ENCODE measurements at places on chromosomes 2 and 18. TPM values are rescaled to one million over a fixed set of nuclear protein-coding genes. Genes with fewer than 3 reads are reported as not detected.

SP140 gene
- total RNA-seq: not detected

MERTK gene
- 37.3 TPM for total RNA-seq

SP5 gene
- total RNA-seq: not detected

GRCh38 chr2:144548088-144548487 is 28.2 kb upstream of the ZEB2 start:
- no peaks in the 10 kb centered on the region for H3K36me3 ChIP-seq
- H3K4me3 ChIP-seq: no peak overlapping the region
- no peak for DNase-seq
- H3K27ac ChIP-seq: no peak overlapping the region

DNA sequence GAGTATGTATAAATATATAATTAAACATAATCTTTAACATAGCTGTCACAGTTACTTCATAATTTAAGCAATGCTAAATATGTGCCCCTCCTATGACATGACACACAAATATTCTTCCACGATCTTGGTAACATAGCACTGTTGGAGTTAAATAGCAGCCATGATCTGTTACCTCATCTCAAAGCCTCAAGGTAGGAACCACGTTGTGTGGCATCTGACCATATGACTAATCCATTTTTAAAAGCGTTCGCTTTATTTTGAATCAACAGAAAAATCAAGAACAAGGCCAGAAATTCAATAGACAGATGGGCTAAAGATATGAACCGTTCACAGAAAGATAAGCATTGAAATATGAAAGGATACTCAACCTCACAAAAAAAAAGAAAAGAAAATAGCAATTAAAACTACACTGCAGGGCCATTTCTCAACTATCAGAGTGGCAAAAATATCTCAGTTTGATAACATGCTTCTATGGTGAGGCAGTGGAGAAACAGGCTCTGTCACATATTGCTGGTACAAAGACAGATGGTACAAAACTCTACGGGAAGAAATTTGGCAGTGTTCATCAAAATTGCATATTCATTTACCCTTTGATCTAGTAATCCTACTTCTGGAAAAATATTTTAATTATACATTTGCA is 105.9 kb downstream of the TMX3 start:
- H3K27ac ChIP-seq: no peak overlapping the region
- DNase-seq: no peak
- no peaks in the 10 kb centered on the region for H3K36me3 ChIP-seq

DNA sequence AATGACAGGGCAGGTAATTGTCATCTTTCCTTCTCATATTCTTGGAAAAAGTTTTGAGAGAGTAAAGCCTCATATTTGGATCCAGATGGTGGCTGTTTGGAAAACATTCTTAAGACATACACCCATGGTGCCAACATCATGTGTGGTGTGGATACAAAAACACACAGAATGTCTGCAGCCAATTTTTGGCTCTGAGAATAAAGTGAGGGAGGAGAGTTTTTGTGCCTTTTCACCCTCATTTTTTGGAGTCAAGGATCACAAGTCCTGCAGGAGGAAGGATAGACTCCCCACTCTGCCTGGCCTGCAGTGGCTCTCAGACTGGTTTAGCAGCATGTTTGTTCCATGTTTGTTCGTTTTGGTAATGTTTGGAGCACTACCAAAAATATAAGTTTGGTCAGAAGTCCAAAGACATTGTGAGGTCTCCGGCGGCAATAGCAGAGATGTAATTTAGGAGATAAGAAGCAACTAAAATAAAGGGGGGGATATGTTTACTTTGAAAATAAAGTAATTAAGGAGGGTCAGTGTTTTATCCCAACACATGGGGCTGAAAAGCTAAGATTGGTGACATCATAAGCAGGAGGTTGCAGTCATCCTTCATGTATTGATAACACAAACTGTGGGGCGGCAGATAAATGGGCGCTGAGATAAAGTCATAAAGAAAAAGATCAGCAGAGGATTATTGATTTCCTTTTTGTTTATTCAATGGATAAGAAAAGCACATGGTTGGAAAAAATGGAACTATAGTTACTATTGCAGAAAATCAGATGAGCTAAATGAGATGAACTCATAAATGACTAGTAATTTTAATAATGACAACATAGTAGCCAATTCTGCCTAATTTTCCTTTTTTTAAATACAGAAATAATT is 655 bp downstream of the NOSTRIN start:
- no peak overlapping the region for H3K4me3 ChIP-seq
- no peak for DNase-seq
- H3K36me3 ChIP-seq: no peaks in the 10 kb centered on the region
- H3K27ac ChIP-seq: no peak overlapping the region
- peaks cover 9% of the 10 kb centered on the region for H3K4me1 ChIP-seq

DNA sequence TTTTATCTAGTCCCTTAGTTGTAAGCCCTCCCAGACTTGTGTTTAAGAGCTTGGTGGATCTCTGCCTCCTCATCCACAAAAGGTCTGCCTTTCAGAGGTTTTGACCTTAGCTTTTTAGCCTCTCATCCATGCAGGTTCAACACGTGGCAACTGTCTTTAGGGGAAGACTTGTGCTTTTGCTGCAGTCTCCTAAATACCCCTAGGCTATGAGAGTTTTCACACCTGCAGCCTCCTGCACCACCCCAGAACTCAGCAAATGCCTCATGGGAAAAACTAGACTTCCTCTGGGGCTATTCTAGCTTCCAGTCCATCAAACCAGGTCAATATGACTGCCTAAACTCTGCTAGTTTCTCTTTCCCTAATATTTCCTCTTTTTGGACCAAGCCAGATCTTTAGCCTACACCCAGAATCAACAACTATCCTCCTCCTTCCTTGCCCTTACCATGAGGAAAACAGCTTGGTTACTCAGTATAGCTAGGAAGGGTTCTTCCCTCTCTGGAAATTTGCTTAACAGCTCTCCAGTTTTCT is 132.3 kb upstream of the RIOK3 start:
- no peak overlapping the region for H3K27ac ChIP-seq
- DNase-seq: no peak
- no peaks in the 10 kb centered on the region for H3K36me3 ChIP-seq
- no peak overlapping the region for H3K4me3 ChIP-seq

DNA sequence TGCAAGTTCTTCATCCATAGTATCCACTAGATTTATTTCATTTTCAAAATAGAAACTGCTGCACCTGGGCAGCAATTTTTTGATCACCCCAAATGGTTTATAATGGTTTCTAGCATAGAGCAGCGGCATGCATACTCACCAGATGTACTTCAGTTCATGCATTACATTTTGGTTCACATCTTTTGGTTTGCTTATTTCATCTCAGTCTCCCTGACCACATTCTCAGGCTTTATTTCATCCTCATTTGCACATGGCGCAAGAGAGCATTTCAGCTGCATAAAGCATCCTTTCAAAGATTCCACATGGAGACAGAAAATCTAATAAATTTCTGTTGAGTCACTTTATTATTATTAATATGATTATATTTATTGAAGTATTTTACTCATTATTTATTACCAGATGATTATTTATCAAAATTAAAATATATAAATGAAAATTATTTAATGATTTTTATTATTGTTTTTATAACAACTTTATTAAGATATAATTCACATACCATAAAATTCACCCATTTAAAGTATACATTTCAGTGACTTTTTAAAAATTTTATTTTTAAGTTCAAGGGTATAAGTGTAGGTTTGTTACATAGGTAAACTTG is 284.6 kb downstream of the TXNL1 start:
- no peaks in the 10 kb centered on the region for H3K36me3 ChIP-seq
- no peak overlapping the region for H3K4me3 ChIP-seq
- H3K27ac ChIP-seq: no peak overlapping the region

DNA sequence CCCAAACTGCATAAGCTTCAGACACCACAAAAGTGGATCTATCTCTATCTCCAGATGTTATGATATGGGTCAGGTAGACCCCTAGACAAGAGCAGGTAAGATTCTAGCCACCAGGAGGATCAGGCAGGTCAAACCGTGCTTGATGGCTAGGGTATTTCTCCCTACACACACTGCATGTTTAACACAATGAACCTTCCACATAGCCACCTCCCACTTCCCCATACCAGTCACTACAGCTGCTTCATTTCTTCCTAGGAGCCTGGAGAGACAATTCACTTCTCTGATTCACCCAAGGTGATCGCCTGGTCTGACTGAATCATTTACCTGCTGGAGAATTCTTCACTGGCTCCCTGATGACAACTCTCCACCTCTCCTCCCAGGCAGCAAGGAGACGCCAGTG is 66.0 kb upstream of the MYCN start:
- H3K27ac ChIP-seq: no peak overlapping the region
- no peak overlapping the region for H3K4me3 ChIP-seq
- no peaks in the 10 kb centered on the region for H3K27me3 ChIP-seq
- DNase-seq: no peak

GRCh38 chr2:162196638-162197037 is 44.6 kb upstream of the GCG start:
- no peak overlapping the region for H3K4me3 ChIP-seq
- no peak overlapping the region for H3K27ac ChIP-seq
- no peaks in the 10 kb centered on the region for H3K36me3 ChIP-seq
- no peak for DNase-seq
- no peaks in the 10 kb centered on the region for H3K4me1 ChIP-seq

DNA sequence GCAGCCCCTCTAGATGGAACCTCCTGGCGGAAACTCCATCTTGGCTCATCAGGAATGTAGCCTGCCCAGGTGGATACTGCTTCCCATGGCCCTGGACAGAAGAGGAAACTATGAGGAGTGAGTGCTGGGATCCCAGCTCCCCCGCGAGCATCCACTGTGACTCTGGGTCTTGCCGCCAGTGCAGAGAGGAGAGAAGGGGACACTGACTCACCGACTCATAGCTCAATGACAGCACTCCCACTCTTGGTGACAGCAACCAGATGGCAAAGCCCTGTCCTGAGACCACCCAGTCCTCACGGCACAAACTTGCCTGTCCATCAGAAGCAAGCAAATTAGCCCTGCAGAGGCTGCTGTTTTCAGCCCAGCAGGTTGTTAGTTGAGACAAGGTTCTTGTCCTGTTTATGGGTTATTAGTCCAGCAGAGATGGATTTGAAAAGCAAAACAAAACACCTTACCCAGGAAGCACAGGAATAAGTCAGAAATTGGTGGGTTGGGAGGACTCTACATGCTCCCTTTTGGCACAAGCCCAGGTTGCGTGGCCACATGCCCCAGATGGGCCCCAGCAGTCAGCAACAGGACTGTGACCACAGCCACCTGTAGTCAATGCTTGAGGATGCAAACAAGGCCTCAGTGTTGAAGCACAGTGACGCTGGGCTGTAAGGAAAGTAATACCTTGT is 111.5 kb upstream of the GLI2 start:
- H3K36me3 ChIP-seq: no peaks in the 10 kb centered on the region
- no peaks in the 10 kb centered on the region for H3K4me1 ChIP-seq
- H3K4me3 ChIP-seq: no peak overlapping the region

DNA sequence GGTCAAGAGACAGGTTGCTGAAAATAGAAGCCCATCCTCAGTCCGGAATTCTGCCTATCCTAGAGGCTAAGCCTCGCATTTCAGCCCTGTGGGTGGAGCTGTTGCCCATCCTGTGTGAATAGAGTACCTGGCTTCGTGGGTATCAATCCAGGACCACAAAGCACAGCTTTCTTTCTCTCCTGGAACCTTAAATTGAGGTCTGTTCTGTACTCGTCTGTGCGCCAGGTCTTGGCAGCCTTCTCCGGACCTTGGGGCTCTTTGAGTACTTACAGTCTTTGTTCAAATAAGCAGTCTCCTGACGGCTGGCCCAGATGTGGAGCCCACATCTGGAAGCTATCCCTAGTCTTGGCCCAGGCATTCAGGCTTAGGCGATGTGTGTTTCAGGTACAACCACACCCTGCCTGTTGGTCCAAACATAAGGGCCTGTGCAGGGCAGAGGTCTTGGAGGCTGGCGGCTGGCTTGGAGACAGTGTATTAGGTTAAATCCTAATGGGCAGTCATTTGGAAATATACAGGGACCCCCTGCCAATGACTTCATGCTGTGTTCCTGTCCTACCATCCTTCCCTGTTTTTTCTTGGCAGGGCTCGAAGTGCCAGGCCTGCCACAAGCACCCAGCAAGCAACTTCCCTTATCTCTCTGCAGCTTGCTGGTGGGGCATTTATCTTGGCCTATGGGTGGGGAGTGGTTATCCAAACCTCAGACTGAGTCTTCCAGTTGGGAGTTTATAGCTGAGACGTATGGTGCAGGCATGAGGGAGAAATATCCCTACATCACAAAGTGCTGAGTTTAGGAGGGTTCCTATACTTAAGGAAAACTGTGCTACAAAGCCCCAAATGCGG is 294.1 kb downstream of the BCL2 start:
- H3K27ac ChIP-seq: no peak overlapping the region
- H3K4me1 ChIP-seq: no peaks in the 10 kb centered on the region
- DNase-seq: no peak
- no peaks in the 10 kb centered on the region for H3K27me3 ChIP-seq

DNA sequence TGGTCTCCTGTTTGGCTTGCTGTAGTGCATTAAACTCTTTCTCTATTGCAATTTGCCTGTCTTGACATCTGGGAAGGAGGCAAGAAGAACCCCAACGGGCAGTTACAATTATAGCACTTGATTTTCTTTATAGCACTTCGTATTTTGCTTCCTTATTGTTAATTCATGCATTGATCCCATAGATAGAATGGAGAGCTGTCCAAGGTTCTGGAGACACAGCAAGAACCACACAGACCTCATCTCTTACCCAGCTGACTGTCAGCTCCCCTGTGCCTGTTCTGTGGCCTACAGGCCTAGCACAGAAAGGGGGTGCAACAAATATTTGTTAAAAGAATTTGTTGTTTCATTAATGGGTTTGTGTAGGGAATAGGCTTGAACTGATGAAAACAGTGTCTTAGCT is 194.3 kb downstream of the GALNT1 start:
- no peak overlapping the region for H3K27ac ChIP-seq
- peak; percentile 24 for DNase-seq

DNA sequence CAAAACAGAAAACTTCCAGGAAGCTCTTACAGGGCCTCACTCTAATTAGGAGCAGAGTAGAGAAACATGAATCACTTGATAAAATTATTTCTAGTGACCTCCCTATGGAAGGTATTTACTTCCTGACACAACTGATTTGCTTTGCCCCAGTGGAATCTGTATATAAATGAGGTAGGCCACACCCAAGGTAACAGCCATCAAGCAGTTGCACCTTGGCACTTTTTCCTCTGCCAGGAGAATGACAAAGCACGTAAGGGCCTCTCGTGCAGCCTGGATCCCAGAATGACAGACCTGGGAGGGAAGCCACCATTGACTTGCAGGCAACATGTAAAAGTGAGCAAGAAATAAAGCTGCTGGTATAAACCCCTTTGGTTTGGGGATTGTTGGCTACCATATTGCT is 620.0 kb upstream of the SLC39A10 start:
- H3K27me3 ChIP-seq: no peaks in the 10 kb centered on the region
- no peak for DNase-seq

DNA sequence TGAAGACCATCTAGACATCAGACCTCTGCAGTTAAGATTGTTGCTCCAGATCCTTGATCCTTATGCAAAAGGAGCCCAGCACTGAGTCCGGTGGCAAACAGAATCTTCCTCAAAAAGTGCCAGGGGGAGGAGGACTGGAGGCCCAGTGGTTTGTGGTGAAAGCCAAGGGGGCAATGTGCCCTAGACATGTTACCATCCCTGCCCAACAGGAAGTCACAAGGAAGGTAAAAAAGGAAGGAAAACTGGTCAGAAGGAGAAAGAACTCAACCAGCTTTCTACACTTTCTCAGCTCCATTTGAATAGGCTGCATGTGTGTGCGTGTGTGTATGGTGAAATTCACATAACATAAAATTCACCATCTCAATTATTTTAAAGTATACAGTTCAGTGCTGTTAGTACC is 25.0 kb upstream of the KDM3A start:
- no peak overlapping the region for H3K27ac ChIP-seq
- no peaks in the 10 kb centered on the region for H3K36me3 ChIP-seq
- no peak overlapping the region for H3K4me3 ChIP-seq
- H3K27me3 ChIP-seq: peaks cover 11% of the 10 kb centered on the region
- no peak for DNase-seq
